ENCODE measurements at places on chromosomes 4 and X.

DNA sequence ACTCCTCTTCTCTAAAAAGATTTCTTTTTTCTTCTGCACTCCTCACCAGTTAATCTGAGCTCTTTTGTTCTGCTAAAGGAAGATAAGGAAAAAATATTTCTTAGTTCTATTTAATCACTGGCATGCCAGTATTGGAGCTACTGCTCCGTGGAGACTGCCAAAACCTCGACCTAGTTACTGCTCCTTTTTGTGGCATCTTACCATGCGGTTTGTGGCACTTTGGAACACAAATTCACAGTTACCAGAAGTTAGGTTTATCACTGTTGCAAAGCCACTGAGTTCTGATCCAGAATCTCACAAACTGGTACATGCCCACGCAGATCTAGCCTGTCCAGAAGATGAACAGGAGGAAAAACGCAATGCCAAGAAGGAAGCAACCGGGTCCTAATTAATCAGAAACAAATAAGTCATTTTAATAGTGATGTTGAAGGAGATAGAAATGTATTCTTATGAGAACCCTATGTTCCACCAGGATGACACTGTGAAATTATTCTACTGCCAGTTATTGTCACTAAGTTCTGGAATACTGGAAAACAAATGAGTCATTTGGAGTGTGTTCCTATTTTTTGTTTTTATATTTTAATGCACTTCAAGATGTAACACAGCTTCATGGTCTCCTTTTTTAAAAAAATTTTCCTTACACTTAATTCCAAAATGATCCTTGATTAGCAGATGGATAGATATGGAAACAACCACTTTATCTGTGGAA, 106.7 kb upstream of the GK2 start:
- peaks cover 26% of the 10 kb centered on the region for H3K4me1 ChIP-seq
- H3K27ac ChIP-seq: no peak overlapping the region
- no peak for DNase-seq
- H3K4me3 ChIP-seq: peak overlapping the region; percentile 24
- no peaks in the 10 kb centered on the region for H3K27me3 ChIP-seq

DNA sequence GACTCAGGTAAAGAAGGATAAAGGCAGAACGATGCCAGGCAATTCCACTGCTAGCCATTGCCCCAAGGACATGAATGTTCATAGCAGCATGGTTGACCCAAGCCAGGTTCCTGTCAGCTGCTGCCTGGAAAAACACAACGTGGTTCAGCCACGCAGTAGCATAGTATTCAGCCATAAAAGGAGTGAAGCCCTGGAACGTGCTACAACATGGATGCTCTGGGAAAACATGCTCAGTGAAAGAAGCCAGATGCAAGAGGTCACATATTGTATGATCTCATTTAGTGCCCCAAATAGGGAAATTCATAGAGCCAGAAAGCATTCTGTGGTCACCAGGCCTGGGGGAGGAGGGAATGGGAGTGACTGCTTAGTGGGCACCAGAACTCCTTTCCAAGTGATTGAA, 129.8 kb downstream of the GPR143 start:
- peak overlapping the region; percentile 23 for H3K27ac ChIP-seq
- no peaks in the 10 kb centered on the region for H3K27me3 ChIP-seq
- no peaks in the 10 kb centered on the region for H3K36me3 ChIP-seq
- no peaks in the 10 kb centered on the region for H3K4me1 ChIP-seq
- DNase-seq: no peak
- no peak overlapping the region for H3K4me3 ChIP-seq

GRCh38 chr4:55348466-55348865, 2.4 kb downstream of the SRD5A3 start:
- H3K4me3 ChIP-seq: no peak overlapping the region
- H3K27me3 ChIP-seq: no peaks in the 10 kb centered on the region
- no peak for DNase-seq
- peaks cover 11% of the 10 kb centered on the region for H3K4me1 ChIP-seq

- H3K4me1 ChIP-seq: no peaks in the 10 kb centered on the region
- no peak overlapping the region for H3K27ac ChIP-seq
- H3K36me3 ChIP-seq: no peaks in the 10 kb centered on the region
- H3K4me3 ChIP-seq: no peak overlapping the region
Measured at GRCh38 chr4:75698963-75699228, 25.5 kb upstream of the USO1 start.

- H3K27me3 ChIP-seq: no peaks in the 10 kb centered on the region
- H3K4me3 ChIP-seq: no peak overlapping the region
- no peak overlapping the region for H3K27ac ChIP-seq
- DNase-seq: no peak
Measured at GRCh38 chr4:14095831-14096230, 468.3 kb upstream of the BOD1L1 start.

DNA sequence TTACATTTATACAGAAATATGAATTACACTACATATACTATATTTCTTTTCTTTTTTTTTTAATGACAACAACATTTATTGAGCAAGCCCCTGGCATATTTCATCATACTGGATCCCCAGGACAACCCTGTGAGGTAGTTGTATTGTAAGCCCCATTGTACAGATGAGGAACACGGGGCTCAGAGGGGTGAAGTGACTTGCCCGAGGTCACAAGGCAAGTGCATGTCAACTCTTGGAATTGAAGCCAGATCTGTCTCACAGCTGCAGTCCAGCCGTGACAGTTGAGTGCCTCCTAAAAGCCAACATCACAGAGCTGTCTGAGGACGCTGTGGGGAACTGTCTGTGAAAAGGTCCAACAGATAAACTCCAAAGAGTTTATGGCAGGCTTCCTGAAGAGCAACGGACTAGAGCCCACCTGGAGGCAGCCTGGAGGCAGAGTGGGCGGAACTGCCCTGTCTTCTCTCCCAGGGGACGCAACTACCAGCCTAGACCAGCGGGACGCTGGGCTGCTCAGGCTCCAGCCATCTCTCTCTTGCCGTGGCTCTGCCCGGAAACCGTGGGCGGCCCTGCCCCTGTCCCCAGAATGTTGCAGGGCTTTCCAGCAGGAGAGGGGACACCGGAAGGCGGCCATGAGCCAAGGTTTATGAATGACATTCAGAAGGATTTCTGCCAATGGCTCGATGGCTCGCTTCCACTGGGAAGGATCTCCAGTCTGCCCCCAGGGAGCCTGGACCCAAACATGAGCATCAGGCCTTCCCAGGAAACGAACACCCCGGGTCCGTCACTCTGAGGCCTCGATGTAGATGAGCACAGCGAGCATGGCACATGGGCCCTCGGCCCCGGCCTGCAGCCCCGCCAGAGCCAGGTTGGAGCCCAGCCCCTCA, 50.1 kb downstream of the CFAP299 start:
- H3K27me3 ChIP-seq: no peaks in the 10 kb centered on the region
- no peaks in the 10 kb centered on the region for H3K4me1 ChIP-seq
- H3K27ac ChIP-seq: no peak overlapping the region
- no peak for DNase-seq
- H3K36me3 ChIP-seq: no peaks in the 10 kb centered on the region

DNA sequence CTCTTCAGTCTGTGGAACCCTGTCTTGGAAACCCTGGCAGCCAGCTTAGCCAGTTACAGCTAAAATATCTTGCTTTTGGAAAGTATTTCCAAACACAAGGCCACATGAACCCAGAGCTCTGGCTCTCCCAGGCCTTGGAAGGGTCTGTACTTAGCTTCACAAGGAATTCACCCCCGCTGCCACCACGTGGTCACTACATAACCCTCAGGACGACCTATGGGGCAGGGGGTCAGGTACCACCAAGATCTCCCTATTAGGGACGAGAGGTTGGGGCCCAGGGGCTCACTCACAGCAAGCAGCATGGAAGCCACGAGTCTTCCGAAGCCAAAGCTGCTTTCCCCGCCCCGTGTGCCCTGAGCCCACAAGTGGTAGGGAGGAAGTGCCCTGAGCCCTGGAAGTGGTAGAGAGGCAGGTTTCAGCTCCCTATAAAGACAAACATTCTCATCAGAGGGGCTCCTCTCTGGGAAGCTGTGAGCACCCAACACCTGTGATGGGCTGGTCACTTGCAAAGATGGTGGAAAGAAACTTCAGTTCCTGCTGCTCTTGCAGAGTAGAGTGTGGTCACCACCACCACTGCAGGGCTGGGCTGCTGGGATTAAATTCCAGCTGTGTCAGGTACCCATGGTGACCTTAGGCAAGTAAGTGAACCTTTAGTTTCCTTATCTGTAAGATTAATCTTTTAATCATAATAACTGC, 4.7 kb upstream of the JAKMIP1 start:
- peaks cover 2% of the 10 kb centered on the region for H3K4me1 ChIP-seq
- H3K36me3 ChIP-seq: no peaks in the 10 kb centered on the region
- H3K27ac ChIP-seq: no peak overlapping the region
- no peaks in the 10 kb centered on the region for H3K27me3 ChIP-seq

GRCh38 chr4:6198278-6198677, 2.1 kb downstream of the JAKMIP1 start:
- DNase-seq: no peak
- peaks cover 17% of the 10 kb centered on the region for H3K4me1 ChIP-seq
- no peak overlapping the region for H3K4me3 ChIP-seq
- H3K36me3 ChIP-seq: no peaks in the 10 kb centered on the region

- H3K4me3 ChIP-seq: no peak overlapping the region
- no peaks in the 10 kb centered on the region for H3K4me1 ChIP-seq
- H3K36me3 ChIP-seq: no peaks in the 10 kb centered on the region
Measured at GRCh38 chrX:108285356-108285755, 152.9 kb downstream of the COL4A6 start.

DNA sequence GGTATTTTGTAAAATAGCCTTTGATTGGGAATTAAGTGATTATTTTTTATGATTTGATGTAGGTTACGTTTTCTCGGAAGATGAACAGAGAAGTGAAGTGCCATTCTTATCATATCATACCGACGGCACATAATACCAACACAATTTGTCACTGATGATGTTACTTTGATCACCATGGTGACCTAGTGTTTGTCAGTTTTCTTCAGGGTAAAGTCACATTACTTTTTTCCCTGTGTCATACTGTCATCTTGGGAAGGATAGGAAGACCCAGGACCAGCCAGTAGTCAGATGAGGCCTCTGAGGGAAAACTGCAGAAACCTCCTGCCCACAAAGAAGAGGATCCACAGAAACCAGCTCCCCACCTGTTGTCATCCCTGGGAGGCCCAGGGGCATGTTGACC, 1.3 kb upstream of the MAGEC1 start:
- no peaks in the 10 kb centered on the region for H3K27me3 ChIP-seq
- no peak overlapping the region for H3K4me3 ChIP-seq
- DNase-seq: no peak
- no peaks in the 10 kb centered on the region for H3K36me3 ChIP-seq
- H3K4me1 ChIP-seq: no peaks in the 10 kb centered on the region
- no peak overlapping the region for H3K27ac ChIP-seq

DNA sequence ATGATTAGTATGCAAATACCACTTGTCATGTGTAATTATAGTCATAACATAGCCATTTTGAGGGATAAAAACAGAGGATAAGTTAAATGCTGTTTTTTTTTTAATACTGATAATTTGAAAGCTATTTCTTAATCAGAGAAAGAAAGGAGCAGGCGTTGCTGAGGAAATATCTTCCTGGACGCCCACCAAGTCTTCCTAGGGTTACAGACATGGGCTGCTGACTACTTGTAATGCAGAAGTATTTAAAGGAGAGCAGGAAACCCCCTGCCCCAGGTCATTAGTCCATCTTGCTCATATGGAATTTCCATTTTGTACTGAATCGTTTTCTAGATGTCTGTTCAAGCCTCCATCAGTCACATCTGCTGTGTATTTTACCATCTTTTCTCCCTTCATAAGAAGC, 176.2 kb downstream of the ADGRL3 start:
- no peak overlapping the region for H3K27ac ChIP-seq
- no peak for DNase-seq
- no peak overlapping the region for H3K4me3 ChIP-seq
- H3K27me3 ChIP-seq: no peaks in the 10 kb centered on the region
- peaks cover 19% of the 10 kb centered on the region for H3K4me1 ChIP-seq
- H3K36me3 ChIP-seq: no peaks in the 10 kb centered on the region

GRCh38 chr4:47819178-47819577, 18.7 kb downstream of the CORIN start:
- no peak for DNase-seq
- H3K27ac ChIP-seq: no peak overlapping the region
- no peaks in the 10 kb centered on the region for H3K4me1 ChIP-seq
- no peak overlapping the region for H3K4me3 ChIP-seq
- no peaks in the 10 kb centered on the region for H3K36me3 ChIP-seq

DNA sequence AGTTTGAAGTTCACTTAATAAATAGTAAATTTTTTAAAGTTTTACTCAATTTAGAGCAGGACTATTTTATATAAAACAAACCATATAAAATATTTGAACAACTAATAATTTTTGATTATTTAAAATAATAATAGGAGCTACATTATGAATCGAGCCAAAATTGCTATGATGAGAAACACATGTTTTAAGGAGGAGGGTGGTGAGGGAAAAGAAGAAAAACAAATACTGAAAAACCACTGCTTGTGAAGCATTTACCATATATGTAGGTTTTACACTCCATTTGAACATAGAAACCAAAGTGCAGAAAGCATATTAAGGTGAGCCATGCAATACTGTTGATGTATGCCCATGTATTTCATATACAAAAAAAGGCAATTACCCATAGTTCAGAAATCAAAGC, 448.9 kb downstream of the FSTL5 start:
- H3K36me3 ChIP-seq: no peaks in the 10 kb centered on the region
- no peaks in the 10 kb centered on the region for H3K27me3 ChIP-seq
- H3K4me3 ChIP-seq: no peak overlapping the region
- no peak for DNase-seq

DNA sequence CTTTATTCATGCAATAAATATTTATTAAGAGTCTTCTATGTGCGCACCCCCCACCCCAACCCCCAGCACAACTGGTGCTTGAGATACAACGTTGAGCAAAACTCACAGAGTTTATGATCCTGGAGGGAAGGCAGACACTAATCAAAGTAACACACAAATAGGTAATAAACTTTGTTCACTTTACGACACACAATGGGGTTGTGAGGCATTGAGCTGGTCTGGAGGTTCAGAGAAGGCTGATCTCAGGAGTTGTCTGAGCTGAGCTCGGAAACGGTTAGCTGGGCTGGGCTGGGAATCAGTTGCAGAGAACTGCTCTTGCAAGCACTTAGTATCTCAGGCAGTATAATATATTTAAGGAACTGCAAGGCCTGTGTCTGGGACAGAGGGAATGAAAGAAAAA, 238.5 kb downstream of the SCFD2 start:
- no peaks in the 10 kb centered on the region for H3K27me3 ChIP-seq
- H3K27ac ChIP-seq: no peak overlapping the region
- H3K4me3 ChIP-seq: no peak overlapping the region
- no peak for DNase-seq

GRCh38 chrX:110006821-110007375, 4.0 kb downstream of the TMEM164 start:
- H3K27ac ChIP-seq: no peak overlapping the region
- H3K4me1 ChIP-seq: peaks cover 24% of the 10 kb centered on the region
- no peaks in the 10 kb centered on the region for H3K27me3 ChIP-seq
- no peaks in the 10 kb centered on the region for H3K36me3 ChIP-seq

DNA sequence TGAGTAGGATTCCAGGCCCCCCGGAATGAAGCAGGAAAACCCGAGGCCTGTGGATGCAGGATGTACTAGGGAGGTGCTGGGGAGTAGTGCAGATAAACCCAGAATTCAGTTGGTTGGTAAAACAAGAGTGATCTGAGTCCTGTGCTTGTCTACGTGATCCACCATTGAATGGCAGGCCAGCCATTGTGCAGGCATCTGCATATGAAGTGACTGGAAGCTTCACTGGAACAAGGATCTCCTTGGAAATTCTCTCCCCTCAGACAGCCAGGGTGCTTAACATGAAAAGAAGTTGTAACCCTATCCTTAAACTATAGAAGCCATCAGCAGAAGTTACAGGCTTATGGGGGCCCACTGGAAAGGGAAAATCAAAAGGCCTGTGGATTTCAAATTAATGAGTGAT, 656 bp upstream of the GSPT2 start:
- DNase-seq: no peak
- no peaks in the 10 kb centered on the region for H3K4me1 ChIP-seq
- H3K27me3 ChIP-seq: no peaks in the 10 kb centered on the region
- H3K27ac ChIP-seq: no peak overlapping the region
- peak overlapping the region; percentile 81 for H3K4me3 ChIP-seq
- peaks cover 2% of the 10 kb centered on the region for H3K36me3 ChIP-seq
